ENCODE measurements at places on chromosomes 7 and 10.

DNA sequence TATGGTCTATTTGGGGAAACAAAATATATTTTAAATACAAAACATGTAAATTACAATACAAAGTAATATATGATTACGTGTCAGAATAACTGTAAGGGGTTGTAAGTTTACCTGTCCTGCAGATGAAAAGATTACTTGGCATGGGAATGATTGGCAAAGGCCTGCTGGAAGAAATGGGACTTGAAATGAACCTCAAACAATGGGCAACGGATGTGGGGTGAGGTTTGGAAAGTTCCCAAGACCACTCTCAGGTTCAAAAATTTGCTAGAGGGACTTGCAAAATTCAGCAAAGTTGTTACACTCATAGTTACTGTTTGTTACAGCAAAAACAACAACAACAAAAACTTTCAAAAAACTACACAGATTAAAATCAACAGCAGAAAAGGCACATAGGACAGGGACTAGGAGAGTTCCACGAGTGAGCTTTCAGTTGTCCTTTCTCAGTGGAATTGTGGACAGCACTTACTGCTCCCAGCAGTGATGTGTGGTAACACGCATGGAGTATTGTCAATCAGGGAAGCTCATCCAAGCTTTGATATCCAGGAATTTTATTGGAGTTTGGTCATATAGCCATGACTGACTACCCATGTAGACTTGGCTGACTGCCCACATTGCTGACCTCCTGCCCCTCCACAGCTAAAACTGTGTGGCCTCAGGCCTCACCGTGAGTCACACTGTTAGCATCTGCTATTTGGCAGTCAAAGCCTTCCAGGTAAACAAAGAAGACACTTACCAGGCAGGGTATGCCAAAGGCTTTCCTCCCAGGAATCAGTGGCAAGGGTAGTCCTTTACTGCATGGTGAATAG is 43.8 kb downstream of the EXOC6 start:
- no peak for DNase-seq

- no peak for DNase-seq
Measured at GRCh38 chr10:132423966-132424861, 27.2 kb downstream of the PWWP2B start.

- no peak for DNase-seq
Measured at GRCh38 chr10:21157664-21158063, 260.6 kb upstream of the NEBL start.

- no peak for DNase-seq
Measured at GRCh38 chr7:139430443-139430842, 53.0 kb downstream of the KLRG2 start.

DNA sequence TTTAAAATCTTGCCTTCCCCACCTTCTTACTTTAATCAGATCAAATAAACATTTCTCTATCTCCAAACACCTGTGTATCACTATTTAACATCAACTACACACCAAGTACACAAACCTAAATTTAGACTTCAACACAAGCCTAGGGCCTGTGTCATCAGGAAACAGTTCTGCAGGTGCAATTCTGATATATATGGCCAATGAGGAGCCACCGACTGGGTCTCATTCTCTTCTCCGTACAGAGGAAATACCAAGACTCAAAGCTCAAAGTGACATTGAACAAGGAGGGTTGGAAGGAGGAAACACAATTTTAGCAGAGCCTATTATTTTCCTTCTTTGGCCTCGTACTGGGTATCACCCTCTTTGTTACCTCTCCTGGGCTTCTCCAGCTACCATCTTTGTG is 152.6 kb upstream of the PRR15 start:
- DNase-seq, result no peak

- DNase-seq, result no peak
Measured at GRCh38 chr7:78195281-78195680, 396.7 kb downstream of the PHTF2 start.

DNA sequence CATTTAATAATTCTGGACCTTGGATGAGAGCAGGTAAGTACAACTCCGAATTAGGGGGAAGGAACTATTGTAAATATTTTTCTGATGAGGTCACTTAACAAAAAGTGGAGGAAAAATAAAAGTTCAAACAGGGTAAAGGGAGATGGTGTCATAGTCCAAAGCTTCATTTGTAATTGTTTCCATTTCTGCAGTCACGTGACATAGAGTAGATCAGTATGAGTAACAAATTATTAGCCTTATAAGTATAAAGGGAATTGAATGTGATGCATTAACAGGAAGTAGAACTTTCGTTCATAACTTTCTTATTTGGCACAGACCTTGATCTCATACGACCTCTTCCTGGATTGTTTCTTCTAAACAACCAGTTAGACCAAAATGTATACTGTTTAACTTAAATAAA is 347.2 kb upstream of the TPK1 start:
- no peak for DNase-seq

DNA sequence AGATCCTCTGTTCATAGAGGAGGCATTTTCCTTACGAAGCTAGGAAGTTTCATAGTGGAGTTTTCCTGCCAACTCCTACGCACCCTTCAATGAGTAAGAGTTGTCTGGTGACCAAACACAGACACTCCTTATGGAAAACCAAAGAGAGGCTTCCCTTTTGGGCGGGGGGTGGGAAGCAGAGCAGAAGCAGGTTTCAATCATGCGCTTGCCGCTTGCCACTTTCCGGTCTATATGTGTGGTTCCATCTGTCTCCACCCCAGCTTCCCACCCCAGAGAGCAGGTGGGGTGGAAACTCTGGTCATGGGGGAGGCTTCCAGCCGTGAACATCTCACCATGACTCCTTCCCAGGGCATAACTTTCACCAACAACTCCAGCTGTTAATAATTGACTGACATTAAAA is 68.8 kb upstream of the GRB10 start:
- no peak for DNase-seq

DNA sequence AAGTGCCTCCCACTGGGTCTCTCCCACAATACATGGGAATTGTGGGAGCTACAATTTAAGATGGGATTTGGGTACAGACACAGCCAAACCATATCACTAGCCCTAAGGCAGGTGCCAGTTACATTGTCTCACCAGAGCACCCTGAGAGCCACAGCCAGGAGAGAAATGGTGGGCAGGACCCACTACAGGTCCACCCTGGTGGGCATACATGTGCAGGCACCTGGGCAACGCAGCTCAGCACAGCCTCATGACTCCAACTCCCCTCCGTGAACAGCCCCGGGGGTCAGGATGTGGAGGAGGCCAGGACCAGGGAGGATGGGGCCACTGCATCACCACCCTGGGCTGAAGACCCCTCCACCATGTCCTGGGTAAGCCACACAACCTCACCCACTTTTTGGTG is 205.7 kb downstream of the PTPRN2 start:
- no peak for DNase-seq

DNA sequence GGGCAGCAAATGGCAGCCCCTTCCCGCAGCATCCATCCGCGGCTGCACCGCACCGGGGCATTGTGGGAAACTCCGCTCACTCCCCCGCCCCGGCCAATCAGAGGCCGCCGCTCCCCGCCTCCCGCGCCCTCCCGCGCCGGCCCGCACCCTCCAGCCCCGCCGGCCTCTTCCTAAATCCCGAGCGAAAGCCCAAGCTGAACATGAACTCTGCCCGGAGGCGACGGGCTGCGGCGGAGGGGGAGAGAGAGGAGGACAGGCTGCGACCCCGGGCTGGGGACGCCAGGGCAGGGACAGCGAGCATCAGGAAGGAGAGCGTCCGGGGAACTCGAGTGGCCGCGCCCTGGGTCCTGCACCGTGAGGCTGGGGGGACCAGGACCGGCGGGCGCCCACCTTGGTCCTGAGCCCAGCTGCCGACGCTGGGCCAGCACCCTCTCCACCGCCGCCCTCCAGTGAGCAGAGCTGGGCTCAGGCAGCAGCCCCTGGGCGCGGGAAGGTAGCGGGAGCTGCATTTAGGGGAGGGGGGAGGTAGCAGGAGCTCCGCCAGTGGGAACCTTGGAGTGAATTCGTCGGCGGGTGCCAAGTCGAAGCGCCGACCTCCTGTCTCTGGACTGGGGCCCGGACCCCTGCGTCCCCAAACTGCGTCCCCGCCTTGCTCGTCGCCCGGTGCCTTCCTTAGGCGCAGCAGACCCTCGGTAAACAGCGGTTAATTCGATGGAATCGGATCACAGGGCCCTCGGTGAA is at the start of gene DGKI:
TSS of gene DGKI (minus strand) at position 148 of the 741 bp plus-strand sequence.
- no peak for DNase-seq

DNA sequence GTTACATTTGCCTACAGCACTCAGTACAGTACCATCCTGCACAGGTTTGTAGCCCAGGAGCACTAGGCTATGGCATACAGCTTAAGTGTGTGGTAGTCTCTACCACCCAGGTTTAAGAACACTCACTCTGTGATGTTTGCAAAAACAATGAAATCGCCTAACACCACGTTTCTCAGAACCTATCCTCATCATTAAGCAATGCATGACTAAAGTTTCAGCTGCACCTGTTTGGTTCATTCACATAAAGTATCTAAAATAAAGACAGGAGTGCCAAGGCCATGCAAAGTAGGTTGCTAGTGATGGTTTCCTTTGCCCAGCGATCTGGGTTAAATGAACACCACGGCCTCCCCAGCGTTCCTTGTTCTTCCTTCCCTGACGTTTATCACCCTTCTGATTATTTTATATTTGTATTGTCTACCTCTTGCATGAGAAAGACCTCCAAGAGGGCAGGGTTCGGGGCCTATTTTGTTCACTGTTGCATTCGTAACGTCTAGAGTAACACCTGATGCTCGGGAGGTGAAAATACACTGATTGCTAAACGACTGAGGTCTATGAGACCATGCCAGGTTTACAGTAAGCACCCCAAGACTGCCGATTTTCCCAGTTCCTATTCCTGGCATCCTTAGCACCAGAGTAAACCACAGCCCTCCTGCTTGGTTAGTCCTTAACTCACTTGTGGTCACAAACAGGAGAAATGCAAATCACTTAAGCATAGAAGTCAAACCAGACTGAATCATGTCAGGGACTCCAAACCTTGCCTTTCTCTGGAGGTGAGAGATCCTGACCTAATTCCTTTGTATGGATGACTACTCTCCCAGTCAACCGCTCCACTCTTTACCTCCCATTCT is 204.1 kb upstream of the NFE2L3 start:
- no peak for DNase-seq

DNA sequence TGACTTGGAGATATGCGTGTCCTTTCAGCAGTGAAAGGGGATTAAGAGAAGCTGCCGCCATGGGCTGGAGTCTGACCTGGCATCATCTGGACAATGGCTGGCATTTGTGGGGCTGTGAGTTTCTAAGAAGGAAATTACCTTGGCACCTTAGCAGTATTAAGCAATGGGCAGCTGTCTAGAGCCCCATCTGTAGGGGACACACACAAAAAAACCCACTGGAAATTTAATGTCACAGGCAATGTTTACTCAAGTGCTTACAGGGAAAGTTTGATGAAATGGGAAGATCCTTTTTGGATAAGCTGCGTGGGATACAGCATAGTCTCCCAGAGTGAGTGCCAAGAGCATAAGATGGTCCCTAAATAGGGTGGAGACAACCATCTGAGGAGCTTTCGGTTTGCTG is 25.0 kb downstream of the ADRA2A start:
- DNase-seq, result no peak

- DNase-seq, result no peak
Measured at GRCh38 chr7:33965183-33965744, 59.9 kb downstream of the BMPER start.

- no peak for DNase-seq
Measured at GRCh38 chr7:29194594-29195427, at the start of gene CHN2. Gene CHN2 (plus strand): TSS chr7:29194775.

DNA sequence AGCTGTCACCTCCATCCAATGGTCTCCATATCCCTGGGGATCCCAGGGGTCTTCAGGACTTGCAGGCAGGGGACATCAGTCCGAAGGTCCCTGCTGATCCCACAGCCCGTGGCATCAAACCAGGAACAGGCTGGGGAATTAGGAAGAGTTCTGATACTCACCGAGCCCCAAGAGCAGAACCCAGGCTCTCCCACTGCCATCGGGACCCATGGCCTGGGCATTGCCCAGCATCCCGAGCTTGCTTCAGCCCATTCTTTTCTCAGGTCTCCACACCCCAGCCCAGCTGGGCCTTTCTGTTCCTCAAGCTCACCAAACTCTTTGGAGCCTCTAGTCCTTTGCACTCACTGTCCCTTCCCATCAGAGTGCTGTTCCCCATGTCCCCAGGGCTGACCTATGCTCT is 280.9 kb downstream of the GRID1 start:
- no peak for DNase-seq

DNA sequence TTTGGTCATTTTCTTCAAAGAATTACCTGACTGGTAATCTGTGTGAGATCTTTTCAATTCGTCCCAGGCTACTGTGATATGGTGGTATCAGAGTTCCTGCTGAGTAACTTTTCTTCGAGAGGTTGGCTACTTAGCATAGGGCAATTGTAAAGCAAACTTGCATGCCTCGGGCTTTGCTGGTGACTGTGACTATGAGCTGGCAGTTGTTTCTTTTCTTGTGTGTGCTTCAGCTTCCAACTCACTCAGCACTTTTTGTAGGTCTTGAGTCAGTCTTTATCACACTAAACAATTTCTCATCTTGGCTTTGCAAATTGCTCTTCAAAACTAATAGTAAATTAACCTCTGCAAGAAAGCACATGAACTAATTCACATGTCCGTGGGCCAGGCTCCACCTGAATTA is 44.3 kb downstream of the PRR15 start:
- no peak for DNase-seq

DNA sequence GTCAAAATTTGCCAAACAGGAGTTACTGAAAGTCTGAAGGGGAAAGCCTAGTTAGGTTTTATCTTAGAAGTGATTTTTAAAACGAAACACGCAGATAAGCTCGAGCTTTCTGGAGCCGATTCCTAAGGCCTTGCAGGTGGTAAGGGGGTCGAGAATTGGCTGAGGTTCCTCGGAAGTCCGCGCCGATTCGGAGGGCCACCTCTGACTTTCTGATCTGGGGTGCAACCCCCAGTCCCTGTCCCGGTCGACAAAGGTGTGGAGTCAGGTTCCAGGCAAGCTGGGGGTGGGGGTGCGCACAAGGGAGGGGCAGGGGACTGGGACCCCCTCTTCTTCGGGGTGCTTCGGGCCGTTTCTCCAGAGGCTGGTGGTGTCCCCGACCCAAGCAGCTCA is 701 bp upstream of the CUL1 start:
- DNase-seq, result no peak

GRCh38 chr7:84339306-84339705 is 144.7 kb upstream of the SEMA3A start:
- DNase-seq, result no peak
